Esophagus squamous epithelium (tissue), 5 donors: ENCODE measurements at places on chromosomes 2 and 18.

DNA sequence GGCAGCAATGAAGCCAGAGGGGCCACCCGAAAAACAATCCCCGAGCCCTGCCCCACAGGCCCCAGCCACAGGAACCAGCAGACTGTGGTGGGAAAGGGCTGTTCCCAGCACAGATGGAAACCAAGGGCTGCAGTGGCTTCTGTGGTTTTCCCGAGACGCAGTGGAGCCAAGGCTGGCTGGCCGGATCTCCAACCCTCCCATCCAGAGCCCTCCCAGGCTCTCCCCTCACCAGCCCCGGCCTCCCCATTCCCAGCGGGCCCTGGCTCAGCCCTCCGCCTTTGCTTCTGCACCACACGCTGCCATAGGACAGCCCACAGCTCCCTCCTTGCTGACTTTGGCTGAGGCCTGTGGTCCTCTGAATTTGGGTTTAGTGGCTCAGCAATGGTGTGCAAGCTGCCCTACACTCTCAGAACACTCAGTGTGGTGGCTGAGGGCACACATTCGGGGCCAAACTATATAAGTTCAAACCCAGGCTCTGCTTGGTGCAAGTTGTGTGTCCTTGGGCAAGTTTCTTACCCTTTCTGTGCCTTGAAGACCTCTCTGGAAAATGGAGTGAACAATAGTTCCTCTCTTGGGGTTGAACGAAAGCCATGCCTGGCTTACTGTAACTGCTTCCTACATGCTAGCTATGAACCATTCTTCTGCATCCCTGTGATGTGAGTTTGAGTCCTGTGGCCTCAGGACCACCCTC lies 200.1 kb downstream of the SMAD7 start:
- DNase-seq, result no peak

GRCh38 chr2:10549195-10549594 lies 101.1 kb upstream of the ODC1 start:
- DNase-seq, result no peak

DNA sequence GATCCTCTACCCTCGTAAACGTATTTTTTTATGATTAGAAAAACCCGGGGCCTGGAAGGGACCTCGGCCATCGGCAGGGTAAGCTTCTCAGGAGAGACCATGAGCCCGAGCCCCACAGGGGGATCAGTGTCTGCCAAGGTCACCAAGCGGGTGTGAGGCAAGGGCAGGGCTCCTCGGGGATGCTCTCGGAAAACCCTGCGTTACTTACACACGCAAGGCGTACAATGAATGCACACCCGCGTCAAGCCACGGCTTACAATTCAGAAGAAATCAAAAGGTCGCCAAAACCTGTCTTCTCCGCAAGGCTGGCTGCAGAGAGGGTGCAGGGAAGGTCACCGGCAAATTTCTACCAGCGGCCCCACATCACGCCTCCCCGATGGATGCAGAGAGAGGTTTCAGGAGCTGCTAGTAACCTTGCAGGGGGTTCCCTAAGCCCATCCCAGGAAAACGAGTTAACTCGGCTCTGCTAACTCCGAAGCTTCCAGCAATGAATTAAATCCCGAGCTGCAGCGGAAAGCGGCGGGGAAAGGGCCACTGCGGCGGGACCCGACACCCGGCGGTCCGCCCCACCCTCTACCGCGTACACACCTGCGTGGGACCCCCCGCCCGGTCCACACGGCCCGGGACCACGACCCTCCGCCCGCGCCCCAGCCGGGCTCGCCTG lies 638 bp downstream of the ST3GAL5 start:
- DNase-seq, result no peak

- no peak for DNase-seq
Observed at GRCh38 chr2:200040831-200041230, 85.4 kb downstream of the MAIP1 start.

DNA sequence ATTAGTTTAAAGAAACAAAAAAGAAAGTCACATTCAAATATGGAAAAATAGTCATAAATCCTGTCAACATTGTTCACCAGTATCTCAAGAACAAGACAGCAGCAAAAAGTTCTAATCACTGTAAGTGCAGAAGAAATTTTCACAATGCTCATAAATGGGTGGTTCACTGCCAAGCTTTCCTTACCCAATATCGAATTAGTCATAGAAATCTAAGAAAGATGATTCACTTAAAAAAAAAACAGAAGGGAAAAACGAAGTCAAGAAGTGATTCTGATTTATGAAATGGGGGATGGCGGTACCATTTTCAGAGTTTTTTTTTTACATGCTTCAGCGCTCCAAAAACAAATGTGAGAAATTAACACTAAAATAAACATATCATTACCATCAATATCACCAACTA lies 156.7 kb downstream of the EXOC6B start:
- no peak for DNase-seq

DNA sequence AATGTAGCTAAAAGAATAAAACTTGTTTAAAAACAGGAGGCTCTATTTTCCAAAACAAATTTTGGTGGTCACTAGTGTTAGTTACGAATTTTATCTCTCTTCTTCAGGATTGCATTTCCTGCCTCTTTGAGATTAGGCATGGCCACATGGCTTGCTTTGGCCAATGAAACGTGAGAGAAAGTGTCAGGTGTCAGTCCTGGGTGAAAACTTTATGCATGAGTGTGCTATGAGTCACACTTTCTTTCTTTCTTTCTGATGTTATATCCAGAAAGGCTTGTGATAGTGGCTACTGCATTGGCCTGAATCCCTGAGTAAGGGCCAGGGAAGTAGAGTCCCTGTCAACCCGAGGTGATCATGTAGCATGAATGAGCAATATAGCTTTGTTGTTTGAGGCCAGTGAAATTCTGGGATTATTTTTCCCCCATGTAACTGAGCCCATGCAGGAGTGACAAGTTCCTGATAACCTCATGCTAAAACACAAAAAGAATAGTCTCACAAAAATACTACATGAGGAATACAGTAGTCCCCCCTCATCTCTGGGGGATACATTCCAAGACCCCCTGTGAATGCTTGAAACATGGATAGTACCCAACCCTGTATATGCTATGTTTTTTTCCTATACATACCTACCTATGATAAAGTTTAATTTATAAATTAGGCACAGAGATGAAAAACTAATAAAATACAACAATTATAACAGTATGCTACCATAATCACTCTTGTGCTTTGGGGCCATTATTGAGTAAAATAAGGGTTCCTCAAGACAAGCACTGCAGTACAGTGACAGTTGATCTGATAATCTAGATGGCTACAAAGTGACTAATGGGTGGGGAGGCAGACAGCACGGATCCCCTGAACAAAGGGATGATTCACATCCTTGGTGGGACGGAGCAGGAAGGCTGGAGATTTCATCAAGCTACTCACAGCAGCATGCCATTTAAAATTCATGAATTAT lies 109.5 kb downstream of the CDC42EP3 start:
- no peak for DNase-seq

DNA sequence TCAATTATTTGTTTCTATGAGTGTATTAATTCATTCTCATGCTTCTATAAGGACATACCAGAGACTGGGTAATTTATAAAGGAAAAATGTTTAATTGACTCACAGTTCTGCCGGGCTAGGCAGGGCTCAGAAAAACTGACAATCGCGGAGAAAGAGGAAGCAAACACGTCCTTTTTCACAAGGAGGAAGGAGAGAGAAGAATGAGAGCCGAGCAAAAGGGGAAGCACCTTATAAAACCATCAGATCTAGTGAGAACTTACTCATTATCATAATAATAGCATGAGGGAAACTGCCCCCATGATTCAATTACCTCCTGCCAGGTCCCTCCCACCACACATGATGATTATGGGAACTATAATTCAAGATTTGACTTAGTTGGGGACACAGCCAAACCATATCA lies 294.0 kb downstream of the DSC3 start:
- DNase-seq, result no peak

GRCh38 chr2:216171011-216171410 lies 61.9 kb downstream of the XRCC5 start:
- DNase-seq, result no peak

- DNase-seq, result no peak
Observed at GRCh38 chr18:78890388-78890787, 89.2 kb upstream of the SALL3 start.

DNA sequence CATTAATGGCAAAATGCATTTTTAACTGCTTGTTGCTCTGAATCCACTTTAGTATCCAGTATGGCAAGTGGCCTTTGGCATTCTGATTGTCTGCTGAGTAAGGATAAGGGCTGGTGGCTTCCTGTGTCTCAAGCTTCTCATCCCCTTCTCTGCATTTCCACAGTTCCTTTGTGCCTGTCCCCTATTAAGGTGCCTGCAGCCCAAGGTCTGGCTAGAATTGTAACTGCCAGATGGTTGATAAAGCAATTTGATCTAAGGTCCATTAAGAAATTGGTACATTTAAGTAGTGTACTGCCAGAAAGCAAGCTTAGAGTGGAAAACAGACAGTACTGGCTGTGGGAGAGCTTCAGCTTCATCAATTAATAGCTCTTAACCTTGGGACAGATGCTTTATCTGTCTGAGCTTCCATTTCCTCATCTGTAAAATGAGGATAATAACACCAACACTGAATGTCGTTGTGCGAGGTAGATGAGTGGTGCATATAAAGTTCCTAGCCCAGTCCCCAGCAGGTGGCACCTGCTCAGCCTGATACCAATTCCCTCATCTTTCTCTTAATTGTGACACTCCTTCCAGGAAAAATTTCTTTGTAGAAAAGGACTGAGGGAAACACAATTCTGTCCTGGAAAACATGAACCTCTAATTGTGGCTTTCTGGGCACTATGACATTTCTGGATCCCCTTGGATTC lies 570.6 kb upstream of the GCFC2 start:
- no peak for DNase-seq

GRCh38 chr18:79629249-79629558 lies 50.4 kb upstream of the CTDP1 start:
- no peak for DNase-seq

- no peak for DNase-seq
Observed at GRCh38 chr2:99626158-99626557, 136.3 kb upstream of the REV1 start.

DNA sequence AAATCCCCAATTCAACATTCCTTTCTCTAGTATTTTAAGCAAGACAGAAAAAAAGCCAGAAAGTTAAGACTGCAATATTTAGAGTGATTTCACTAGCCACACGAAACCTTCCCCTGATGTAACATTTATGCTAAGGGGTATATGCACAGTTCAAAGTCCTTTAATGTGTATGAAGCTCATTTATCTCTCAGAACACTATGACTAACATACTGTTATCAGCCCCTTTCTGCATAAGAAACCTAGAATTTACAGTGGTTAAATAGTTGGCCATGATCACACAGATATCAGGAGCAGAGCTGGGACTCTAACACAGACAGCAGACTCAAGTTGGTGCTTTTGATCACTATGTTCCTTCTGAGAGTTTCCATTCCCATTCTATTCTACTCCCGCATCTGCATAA lies 185.5 kb downstream of the CDH2 start:
- no peak for DNase-seq

- no peak for DNase-seq
Observed at GRCh38 chr2:181196401-181196800, 216.0 kb downstream of the UBE2E3 start.

DNA sequence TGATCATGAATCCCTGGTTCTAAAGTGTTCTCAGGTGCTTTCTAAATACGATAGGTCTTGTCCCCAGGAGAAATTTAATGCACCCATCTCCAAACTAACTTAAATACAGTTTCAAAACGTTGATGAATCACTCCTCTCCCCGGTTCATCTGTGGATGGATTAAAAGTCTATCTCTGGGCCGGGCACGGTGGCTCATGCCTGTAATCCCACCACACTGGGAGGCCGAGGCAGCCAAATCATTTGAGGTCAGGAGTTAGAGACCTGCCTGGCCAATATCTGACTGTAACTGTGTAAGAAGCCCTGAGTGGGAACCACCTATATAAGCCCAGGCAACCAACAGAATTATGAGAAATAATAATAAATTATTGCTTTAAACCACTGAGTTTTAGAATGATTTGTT lies 78.7 kb downstream of the LONRF2 start:
- no peak for DNase-seq

DNA sequence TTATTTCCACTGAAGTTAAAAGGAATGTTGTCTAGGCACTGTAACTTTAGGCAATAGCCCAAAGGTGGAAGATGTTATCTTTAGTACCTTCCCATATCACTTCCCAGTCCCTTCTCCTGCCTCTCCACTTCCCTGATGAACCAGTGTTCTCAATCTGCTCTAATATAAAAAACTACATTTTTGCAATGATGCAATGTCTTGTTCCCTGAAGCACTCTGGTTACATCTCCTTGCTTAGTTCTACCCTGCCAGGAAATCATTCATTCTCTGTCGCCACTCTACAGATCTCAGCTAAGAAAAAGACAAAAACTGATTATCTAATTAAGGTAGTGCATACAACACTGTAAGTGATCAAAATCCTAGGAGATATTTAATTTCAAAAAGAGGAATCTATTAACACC lies 71.3 kb downstream of the BAZ2B start:
- DNase-seq, result no peak

GRCh38 chr2:137829251-137829650 lies 135.0 kb upstream of the HNMT start:
- no peak for DNase-seq

DNA sequence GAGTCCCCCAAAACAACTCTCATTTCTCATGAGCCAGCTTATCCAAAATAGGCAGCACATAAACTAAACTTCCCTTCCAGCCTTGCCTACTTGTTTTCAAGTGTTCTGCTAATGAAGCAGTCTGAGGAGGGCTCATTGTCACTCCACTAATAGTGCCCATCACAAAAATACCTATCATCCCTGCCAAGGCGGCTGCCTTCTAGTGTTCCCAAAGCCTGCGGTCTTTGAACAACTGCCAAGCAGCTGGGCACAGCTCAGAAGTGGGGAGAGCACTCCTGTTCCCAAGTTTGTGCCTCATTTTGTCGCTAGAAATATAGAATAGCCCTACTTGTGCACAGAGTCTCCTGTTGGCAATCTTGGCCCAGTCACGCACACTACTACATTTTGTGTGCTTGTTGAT lies 50.3 kb downstream of the DTNA start:
- DNase-seq, result no peak

- DNase-seq, result no peak
Observed at GRCh38 chr18:46859855-46860254, 57.5 kb downstream of the PIAS2 start.

- DNase-seq, result no peak
Observed at GRCh38 chr2:151060287-151060686, 201.4 kb downstream of the RBM43 start.

- DNase-seq, result no peak
Observed at GRCh38 chr2:5897249-5897648, 205.1 kb downstream of the SOX11 start.
